GM10248 (cell line): ENCODE measurements at places on chromosomes 16 and 17.

DNA sequence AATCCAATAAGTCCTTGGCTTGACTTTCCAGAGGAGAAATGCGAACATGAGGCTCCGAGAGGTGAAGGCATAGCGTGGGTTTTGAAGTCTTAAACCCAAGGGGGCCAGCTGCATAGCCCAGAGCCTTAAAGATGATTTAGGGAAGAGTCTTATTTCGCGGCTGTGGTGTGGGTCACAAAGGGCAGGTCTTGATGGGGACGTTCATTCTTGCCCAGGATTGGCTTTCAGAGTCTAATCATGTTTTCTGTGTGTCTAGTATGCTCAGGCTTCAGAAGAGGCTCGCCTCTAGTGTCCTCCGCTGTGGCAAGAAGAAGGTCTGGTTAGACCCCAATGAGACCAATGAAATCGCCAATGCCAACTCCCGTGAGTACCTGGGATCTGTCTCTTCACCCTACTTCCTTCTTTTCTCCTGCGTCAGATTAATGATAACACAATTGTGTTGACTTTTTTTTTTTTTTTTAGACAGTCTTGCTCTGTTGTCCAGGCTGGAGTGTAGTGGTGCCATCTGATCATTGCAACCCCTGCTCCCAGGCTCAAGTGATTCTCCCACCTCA, 951 bp downstream of the RPL19 start:
- DNase-seq: no peak

GRCh38 chr17:298791-299450, 53.7 kb downstream of the RPH3AL start:
- no peak for DNase-seq

GRCh38 chr16:72101195-72101594, 7.5 kb downstream of the DHX38 start:
- DNase-seq: no peak

GRCh38 chr16:46822270-46822669, 8.7 kb downstream of the C16orf87 start:
- peak; percentile 42 for DNase-seq

- DNase-seq: no peak
These were observed 558.9 kb upstream of the HSBP1 start for GRCh38 chr16:83248735-83249463.

DNA sequence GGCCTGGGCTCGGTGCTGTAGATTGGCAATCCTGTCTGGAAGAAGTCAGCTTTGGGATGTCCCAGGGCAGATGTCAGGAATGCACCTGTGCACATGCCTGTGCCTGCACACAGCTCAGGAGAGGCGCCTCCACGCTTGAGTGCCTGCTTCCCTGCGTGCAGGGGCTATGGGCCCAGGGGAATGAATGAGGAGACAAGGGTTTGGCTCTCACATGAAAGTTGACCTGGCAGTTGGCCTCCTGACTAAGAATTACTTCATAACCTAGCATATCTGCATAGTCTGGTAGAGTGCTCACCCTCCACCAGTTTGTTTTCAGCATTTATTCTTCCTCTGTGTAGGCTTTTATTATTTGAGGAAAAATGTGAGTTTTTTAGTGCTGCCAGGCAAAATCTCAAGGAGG, 50.0 kb downstream of the PLD6 start:
- DNase-seq: no peak

GRCh38 chr17:68381076-68381900, 76.0 kb downstream of the WIPI1 start:
- no peak for DNase-seq

- DNase-seq: no peak
These were observed 45.2 kb upstream of the DHX40 start for GRCh38 chr17:59520251-59520650.

GRCh38 chr16:81598083-81598482, 153.5 kb downstream of the CMIP start:
- DNase-seq: no peak

- DNase-seq: no peak
These were observed 35.4 kb downstream of the OMG start for GRCh38 chr17:31261601-31262000.

- DNase-seq: peak; percentile 75
These were observed 2.8 kb upstream of the UBTF start for GRCh38 chr17:44222112-44222869.

GRCh38 chr17:33596899-33597298, 303.8 kb upstream of the ASIC2 start:
- no peak for DNase-seq

- DNase-seq: no peak
These were observed 280.9 kb upstream of the TNRC6C start for GRCh38 chr17:77677630-77678029.

DNA sequence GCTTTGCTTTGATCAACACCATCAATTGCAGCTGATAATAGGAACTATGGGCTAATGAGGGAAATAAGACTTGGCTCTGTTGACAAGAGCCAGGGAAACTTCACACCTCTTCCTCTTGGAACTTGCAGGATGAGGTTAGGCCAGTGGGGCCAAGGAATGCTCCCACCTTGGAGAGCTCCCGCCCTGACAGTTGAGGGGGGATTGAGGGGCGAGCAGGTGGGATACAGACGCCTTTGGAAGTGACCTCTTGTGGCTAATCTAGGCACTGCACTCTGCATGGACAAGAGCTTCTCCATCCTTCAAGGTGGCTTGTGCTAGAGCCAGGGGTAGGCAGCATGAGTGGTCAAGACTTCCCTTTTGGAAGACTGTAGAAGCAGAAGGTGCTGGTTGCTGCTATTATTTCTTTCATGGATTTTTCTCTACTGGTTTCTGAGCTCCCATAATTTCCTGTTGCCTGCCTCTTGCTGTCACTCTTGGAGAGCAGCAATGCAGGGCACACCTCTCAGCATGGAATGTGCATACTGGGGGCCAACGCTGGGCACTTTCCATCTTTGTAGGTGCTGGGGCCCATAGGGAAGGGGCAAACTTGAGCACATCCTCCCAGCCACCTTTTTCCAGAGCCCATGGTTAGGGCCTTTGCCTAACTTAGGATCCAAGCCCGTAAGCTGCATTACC, 2.3 kb upstream of the PHF12 start:
- peak; percentile 55 for DNase-seq

DNA sequence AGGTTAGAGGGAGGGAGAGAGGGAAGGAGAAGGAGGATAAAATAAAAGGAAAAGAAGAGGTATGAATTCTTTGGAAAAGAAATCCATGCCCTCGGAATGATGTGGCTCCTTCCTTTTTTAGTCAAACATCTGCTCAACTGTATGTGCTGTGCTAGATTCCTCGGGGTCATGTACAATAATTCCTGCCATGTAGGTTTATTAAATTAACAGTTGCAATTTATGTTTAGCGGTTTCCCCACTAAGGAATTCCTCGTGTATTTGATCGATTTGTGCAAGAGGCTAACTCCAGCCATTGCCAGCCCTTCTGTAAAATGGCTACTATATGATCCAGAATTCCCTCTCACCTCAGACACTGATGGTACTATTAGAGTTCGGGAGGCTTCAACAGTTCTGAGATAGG, 83.0 kb upstream of the TBX2 start:
- no peak for DNase-seq

DNA sequence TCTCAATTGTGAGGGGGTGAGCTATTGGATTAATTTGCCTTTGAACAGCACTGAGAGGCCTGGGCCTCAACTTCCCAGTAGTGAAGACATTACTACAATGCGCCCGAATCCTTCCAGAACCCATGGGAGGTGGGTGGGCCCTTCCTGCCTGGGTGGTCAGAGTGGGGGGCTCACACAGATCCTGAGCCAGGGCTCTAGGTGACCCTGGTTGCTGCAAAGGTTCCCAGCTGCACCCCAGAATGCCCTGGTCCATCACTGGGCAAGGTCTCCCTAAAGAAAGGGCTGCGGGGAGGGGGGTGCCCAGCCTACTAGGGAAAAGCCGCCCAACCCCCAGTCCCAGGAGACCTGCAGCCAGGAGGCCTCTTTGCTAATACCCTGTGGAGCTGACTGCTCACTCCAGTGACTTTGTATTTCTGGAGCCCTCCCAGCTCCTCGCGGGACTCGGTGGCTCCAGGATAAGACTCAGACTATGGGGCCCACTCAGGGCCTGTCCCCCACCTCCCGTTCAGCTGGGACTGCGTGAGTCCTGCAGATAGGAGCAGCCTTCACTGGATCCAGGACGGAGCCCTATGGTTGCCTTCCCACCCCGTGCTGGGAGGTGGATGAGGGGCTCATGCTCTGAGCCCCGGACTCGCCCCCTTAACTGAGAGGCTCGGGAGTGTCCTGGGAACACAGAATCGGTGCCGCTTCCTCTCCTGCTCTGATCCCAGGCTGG, 40.2 kb downstream of the SLC7A5 start:
- DNase-seq: no peak

GRCh38 chr16:23863511-23864422, 28.0 kb downstream of the PRKCB start:
- DNase-seq: peak; percentile 56

GRCh38 chr16:88058136-88058535, 106.9 kb downstream of the BANP start:
- no peak for DNase-seq

DNA sequence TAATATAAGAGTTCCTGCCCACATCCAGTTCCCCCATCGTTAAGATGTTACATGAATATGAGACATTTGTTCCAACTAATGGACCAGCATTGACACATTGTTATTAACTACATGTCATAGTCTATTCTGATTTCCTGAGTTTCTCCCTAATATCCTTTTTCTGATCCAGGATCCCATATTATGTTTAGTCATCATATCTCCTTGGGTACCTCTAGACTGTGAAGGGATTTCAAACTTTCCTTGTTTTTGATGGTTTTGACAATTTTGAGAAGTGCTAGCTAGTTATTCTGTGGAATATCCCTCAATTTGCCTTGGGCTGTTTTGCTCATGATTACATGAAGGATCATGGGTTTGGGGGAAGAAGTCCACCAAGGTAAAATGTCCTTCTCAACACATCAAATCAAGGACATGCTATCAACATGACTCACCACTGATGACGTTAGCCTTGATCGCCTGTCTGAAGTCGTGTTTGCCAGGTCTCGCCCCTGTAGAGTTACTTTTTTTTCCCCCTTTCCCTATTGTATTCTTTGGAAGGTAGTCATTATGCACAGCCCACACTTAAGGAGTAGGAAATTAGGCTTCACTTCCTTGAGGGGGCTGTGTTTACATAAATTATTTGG, 42.5 kb downstream of the CACNG3 start:
- no peak for DNase-seq

DNA sequence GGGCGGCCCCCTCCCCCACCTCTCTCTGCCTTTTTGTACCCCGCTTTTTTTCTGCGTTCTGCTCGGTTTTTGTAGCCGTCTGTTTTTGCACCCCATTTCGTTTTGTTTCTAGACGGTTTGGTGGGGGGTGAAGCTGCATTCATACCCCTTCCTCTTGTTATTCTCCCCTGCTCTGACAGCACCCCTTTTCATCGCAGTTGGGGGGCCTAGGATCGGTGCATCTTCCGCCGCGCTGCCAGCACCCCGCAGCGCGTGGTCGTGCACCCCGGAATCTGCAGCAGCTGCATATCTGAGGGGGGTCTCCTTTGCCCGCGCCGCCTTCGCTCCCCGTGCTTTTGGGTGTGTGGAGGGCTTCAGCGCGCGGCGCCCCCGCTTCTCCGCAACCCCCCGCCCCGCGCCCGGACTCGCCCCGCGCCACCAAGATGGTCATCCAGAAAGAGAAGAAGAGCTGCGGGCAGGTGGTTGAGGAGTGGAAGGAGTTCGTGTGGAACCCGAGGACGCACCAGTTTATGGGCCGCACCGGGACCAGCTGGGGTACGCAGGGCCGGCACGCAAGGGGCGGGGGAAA, 455 bp downstream of the ATP1B2 start:
- DNase-seq: no peak

DNA sequence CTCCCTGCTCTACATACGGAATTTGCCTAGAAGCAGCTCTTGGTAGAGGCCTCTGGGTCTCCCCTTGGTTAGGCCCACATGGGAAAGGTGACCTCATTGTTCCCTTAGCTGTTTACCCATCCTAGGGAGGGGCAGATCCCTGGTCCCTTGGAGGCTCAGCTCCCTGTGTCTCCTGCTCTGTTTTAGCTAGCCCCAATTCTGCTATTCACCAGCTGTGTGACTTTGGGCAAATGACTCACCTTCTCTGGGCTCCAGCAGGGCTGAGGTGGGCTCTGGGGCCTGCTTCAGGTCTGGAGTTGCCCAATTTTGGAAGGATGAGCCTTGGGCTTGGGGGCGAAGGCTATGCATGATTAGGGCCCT, 3.9 kb downstream of the ABCC3 start:
- no peak for DNase-seq

DNA sequence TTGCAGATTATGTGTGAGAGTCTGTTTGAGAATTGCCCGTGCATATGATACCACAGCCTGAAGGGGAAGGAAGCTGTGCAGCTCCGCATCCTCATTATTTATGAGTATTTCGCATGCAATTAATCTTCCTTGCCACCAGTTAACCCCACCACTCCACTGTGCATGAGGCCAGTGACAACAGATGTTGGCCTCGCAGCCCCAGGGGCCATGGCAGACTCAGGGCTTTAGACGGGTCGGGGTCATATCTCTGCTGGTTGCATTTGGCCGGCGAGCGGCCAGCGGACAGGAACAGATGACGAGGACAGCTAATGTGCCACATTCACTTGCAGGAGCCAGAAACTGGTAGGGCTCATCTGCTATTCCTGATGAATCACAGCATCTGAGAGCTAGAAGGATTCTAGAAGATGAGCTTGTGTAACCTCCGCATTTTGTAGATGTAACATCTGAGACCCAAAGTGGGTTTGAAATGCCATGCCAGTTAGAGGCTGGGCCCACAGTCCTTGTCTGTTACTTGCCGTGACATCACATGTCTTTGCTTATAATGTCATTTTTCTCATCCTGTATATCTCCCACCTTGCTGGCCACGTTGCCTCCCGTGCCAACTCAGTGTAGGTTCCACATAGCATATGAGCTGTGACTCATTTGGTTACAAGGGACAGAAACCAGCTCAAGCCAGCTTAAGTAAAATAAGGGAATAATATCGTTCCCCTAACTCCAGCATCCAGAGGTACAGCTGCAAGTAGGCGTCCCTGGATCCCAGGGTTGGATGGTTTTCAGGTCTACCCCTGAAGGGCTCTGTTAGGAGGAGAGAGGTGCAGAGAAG, 137.2 kb downstream of the SNX29 start:
- no peak for DNase-seq

DNA sequence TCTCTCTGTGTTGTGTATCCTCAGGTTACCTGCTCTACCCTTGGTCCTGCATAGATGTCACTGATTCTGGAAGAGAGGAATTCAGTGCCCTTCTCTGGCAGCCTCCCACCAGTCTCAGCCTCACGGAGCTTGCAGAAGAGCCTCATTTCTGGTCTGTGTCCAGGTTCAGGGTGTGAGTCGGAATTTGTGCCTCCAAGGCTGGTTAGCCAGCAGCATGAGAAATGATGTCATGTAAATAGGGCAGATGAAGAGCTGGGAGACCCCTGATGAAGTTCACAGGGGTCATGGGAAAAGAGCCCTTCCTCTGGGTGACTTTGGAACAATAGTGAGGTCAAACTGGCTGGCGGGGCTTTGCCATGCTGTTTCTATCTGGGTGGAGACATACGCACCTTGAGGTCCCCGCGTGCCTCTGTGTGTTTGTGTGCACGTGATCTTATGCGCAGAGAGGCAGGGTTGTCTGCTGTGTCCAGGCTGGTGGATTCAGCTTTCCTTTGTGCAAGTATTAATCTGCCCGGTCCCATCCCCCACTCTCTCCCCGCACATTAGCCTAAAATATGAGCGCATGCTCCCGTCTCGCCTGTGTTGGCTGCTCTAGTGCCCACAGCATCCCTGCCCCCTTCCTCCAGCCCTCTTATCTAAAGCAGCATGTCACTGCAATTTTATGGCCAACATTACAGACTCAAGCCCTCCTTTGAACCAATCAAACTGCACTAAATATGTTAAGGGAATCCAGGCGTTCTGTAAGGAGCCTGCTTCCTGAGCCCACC, 256.3 kb upstream of the ZFHX3 start:
- DNase-seq: no peak
